Upper lobe of left lung (tissue), 6 donors: ENCODE measurements at places on chromosomes 3 and 15.

DNA sequence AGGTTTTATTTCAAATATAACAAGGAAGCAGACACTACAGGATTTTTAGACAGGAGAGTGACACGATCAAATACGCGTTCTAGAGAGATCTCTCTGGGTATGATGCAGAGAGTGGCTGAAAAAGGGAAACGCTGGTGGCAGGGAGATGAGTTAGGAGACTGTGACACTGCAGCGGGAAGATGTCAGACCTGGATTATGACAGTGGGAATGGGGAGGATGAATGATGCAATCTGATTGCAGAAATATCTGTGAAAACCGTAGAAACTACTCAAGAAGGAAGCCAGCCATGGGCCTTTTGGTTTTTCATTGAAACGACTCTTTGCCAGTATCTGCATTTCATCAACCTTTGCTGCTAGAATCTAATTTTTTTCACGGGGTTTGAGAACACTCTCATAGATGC, 157.9 kb downstream of the FAM43A start:
- DNase-seq, result no peak

DNA sequence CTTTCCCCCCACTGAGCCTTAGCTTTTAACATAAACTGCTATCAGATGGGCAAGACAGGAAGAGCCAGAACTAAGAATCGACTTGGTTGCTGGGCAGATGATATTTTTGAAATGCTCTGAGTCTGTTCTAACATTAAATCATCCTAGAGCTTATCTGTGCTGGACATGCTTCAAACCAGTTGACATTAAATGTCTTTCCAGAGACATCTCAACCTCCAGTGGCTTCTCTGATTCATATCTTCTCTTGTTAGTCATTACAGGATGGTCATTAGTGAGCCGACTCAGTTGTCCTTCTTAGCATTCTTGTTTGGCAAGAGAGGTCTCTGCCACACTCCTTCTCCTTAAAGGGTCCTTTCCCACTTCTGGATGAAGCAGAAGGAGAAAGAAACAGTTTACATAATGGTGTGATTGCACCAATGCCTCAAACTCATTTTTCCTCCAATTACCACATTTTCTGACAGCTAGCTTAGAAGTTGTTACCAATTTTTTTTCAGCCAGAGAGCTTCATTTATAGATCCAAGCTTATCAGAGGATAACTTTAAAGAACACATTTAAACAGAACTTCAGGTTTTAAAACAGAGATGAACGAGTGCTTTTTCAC, 21.7 kb upstream of the SYN2 start:
- DNase-seq, result no peak

DNA sequence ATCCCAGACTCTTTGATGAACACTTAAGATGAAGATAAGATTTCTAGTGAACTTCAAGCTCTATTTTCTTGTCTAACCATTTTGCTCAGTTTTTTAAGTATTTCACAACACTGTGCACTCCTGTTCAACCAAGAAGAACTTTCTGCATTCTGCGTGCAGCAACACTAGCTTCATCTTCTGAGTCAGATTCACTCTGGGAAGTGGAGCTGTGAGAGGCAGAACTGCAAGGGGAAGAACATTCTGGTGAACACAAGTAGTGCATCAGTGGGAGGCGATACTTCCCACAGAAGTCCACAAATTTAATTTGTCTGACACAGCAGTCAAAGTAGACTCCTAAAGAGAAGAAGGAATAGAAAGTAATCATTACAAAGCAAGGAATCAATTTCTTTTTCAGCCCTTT, 18.1 kb downstream of the LRRC58 start:
- no peak for DNase-seq

DNA sequence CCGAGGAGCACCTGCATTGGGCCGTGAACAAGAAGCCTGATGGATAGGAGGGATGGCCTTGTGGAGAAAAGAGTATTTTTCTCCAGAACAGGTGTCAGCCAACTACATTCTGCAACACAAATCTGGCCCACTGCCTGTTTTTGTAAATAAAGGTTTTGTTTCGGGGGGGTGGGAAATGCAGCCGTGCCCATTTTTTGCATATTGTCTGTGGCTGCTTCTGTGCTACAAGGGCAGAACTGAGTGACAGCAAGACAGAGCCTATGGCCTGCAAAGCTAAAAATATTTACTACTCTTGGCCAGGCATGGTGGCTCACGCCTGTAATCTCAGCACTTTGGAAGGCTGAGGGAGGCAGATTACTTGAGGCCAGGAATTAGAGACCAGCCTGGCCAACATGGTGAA, 95.9 kb upstream of the AKAP13 start:
- DNase-seq, result no peak

DNA sequence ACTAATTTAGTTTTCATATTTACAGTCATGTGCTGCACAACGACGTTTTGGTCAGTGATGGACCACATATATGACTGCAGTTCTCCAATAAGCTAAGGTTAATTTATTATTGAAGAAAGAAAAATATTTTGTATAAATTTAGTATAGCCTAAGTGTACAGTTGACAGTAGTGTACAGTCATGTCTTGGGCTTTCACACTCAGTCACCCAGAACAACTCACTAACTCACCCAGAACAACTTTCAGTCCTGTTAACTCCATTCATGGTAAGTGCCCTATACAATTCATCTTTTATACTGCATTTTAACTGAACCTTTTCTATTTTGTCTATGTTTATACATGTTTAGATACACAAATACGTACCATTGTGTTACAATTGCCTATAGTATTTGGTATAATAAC, 3.8 kb upstream of the GABRR3 start:
- no peak for DNase-seq

DNA sequence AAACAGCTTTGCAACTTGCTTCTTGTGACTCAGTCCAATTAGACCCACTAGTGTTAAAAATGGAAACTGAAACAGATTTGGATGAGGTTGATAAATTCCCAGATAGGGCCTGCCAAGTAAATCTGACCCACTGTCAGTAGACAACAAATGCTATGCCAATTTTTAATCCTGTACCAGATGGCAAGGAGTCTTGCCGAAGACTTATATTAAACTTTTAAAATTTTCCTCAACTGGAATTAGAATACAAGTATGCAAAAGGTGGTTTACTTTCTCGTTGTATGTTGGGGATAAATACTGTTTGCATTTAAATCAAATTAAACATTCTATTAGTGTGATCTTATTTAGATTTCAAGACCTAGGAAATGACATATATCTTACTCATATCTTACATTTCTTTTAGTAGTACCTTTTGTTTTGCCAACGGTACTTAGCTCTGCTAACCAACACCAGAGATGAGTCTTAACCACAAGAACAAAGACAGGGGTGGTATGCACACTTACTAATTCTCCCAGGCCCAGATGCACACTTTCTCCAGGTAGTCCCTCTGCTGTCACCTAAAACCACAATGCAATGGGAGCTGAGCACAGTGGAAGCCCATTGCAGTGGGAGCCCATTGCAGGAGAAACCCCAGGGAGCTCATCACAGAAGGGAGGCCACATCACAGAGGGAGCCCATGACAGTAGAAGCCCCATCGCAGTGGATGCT, 77.8 kb downstream of the WWTR1 start:
- DNase-seq, result no peak
